ENCODE measurements at places on chromosomes 3 and 15.

- no peak for DNase-seq
Measured at GRCh38 chr3:71542521-71543370, 40.8 kb downstream of the FOXP1 start.

GRCh38 chr3:99568663-99569335, 69.6 kb upstream of the COL8A1 start:
- DNase-seq = no peak

GRCh38 chr15:100311833-100312476, 29.8 kb downstream of the ADAMTS17 start:
- DNase-seq = no peak

DNA sequence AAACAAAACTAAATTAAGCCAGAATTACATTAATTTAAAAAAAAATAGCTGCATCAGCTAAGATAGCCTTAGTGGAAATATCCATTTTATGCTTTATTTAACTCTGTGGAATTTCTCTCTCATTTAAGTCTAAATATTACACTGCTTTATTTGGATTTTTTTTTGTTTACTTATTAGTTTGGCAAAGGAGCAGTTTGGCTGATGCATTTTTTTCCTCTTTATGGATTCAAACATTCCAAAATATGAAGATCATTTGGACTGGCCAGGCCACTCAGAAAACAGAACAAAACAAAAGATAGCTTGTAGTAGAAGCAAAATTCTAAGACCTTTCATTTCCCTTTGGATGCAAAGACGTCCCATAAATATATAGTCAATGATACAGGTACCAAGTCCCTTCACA, 707.3 kb upstream of the UBE2E2 start:
- no peak for DNase-seq

DNA sequence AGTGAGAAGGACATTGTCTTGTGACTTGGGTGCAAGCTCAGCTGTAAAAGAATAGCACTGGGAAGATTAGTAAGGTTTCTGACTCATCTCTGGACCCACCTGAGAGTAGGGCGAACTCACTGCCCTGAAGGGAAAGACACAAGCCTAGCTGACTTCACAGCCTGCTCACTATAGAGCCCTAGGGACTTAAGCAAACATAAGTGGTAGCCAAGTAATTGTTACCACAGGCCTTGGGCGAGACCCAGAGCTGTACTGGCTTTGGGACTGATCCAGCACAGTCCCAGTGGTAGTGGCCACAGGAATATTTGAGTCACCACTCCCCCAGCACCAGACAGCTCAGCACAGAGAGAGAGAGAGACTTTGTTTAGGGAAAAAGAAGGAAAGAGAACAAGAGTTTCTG, 429.9 kb downstream of the TBL1XR1 start:
- DNase-seq = no peak

GRCh38 chr3:63343674-63344073, 65.6 kb downstream of the SYNPR start:
- DNase-seq = peak; percentile 83

DNA sequence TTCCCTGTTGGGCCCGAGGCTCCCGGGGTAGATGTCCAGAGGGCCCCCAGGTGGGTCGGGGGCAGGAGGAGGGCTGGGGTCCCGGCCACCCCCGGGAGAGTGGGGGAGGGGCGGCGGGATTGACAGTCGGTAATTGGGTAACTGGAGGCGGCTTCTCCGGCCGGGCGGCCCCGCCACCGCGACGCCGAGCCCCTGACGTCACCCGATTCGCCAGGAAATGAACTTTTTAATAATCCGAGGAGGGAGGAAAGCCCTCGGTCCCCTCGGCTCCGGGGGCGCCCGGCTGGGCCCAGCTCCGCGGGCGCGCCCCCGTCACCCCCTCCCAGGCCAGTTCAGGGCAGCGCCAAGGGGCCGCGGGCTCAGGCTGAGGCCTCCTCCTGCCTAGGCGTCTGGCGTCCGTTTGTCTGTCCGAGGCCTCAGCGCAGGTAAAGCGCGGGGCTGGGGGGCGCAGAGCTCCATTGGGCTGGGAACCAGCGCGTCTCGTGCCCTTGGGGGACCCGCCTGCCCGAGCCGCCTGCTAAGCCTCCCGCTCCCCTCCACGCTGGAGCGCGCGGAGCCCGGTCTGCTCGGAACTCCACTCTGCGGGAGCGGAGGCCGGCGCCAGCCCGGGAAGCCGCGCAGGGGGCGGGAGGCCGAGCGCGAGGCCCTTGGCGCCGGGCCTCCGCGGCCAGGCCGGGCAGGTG, 3.9 kb downstream of the GATA2 start:
- no peak for DNase-seq

GRCh38 chr15:49309889-49310288, 113.2 kb upstream of the FGF7 start:
- DNase-seq = no peak

- DNase-seq = no peak
Measured at GRCh38 chr3:29601861-29602585, 321.2 kb downstream of the RBMS3 start.

GRCh38 chr3:82676356-82677026, 915.0 kb upstream of the GBE1 start:
- DNase-seq = no peak

DNA sequence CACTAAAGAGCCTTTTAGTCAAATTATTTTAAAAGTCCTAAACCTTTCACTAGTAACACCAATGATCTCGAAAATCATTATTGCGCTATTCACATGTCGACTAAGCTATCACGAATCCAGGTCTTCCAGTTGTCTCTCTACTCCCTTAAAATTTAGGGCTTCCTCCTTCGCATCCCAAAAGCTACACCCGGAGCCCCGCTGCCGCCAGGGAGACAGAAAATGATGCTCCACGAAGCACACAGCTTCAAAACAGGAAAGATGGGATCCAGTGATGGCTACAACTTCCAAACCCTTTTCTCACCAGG, 253 bp downstream of the IFT80 start:
- DNase-seq = no peak

GRCh38 chr3:188248036-188248561, 94.1 kb downstream of the LPP start:
- DNase-seq = no peak

GRCh38 chr3:44050101-44050500, 191.6 kb upstream of the TOPAZ1 start:
- DNase-seq = no peak

- no peak for DNase-seq
Measured at GRCh38 chr3:169636928-169637327, 26.6 kb downstream of the MECOM start.

DNA sequence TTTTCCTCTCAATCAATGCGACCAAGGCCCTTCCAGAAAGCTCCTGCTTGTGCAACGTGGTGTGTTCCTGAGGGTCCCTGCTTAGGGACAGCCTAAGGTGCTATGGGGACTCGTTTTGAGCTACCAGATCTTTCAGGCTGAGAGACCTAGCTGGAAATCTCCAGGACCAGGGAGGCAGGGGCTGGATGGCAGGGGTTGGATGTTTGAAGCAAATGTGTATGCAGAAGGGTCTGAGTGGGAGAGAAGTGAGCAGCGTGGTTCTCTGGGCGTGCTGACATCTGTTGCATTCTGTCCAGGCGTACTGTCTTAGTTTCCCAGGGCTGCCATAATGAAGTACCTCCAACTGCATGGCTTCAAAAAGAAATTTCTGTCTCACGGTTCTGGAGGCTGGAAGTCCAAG, 31.7 kb upstream of the SLCO2A1 start:
- no peak for DNase-seq

GRCh38 chr3:53833700-53834099, 12.5 kb downstream of the CHDH start:
- no peak for DNase-seq

DNA sequence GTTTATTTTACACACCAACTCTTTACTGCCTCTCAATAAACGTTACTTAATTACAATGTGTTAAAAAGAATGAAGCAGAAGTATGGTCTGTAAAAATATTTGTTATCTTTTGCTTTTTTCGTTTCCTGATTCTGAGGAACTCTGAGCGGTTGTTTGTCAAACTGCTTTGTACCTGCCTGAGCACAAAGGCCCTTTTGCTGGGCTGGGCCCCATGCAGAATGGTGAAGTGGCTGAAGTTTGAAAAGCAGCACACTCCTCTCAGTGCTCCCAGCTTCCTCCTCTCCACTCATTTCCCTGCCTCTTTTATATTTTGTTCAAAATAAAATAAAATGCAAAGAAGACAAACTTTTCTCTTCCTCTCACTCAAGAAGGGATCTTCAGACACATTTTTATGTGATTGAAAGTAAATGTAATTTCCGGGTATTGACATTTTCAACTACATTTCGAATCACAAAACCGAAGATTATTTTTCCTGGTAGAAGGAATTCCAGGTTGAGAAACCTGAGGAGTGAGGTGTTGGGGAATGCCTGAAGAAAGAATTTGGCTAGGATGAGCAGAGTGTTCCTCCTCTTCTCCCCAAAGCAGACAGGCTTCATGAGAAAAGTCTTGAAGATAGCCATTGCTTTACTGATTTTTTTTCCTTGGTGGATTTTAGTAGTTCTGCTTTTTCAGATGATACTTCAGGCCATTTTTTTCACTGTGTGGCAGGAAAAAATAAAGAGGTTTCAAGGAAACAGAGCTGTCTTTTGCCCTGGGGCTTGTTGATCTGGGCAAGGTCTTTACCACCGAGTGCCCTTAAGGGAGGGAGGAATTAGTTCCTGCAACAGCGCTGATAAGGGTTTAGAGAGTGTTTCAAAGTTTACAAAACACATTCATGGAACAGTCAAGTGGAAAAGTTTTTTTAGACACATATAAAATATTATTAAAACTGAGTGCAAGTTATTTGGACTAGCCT, 229.8 kb downstream of the NFKBIZ start:
- DNase-seq = no peak

DNA sequence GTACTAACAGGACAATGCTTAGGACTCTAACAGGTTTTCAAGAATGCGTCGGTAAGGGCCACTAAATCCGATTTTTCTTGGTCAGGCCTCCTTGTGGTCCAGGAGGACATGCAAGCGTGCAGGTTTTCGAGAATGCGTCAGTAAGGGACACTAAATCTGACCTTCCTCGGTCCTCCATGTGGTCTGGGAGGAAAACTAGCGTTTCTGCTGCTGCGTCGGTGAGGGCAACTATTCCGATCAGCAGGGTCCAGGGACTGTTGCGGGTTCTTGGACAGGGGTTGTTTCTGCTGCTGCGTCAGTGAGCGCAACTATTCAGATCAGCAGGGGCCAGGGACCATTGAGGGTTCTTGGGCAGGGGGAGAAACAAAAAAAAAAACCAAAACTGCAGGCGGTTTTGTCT, 7.8 kb upstream of the UBP1 start:
- no peak for DNase-seq

GRCh38 chr3:11567516-11568467, 75.9 kb downstream of the VGLL4 start:
- DNase-seq = peak; percentile 37

DNA sequence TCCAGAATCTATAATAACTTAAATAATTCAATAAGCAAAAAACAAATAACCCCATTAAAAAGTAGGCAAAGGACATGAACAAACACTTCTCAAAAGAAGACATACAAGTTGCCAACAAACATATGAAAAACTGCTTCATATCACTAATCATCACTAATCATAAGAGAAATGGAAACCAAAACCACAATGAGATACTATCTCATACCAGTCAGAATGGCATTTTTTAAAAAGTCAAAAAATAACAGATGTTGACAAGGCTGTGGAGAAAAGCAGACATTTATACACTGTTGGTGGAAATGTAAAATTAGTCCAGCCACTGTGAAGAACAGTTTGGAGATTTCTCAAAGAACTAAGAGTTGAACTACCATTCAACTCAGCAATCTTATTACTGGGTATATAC, 19.5 kb upstream of the ZMAT3 start:
- DNase-seq = no peak

DNA sequence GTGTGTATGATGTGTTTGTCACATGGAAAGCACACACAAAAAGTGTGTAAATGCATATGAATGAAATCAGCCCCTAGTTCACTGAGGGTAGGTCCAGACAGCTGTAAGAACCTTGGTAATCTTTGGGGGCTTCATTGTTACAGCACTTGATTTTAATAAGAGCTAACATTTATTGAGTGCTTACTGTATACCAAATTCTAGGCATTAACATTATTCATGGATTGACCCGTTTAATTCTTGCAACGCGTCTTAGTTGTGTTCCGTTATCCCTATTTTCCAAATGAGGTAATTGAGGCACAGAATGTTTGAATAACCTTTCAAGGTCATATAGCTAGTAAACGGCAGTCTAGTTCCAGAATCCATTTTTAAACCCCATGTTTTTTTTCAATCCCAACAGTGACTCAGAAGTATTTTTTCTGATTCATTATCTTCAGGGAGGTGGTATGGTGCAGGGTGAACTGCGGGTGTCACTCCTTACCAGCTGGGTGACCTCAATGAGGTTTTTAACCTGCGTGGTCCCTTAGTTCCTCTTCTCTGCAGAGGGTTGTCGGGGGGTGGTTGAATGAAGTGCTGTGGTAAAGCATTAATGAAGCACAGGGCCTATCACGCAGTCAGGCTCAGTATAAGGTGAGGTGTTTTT, 14.2 kb downstream of the RAB8B start:
- no peak for DNase-seq

DNA sequence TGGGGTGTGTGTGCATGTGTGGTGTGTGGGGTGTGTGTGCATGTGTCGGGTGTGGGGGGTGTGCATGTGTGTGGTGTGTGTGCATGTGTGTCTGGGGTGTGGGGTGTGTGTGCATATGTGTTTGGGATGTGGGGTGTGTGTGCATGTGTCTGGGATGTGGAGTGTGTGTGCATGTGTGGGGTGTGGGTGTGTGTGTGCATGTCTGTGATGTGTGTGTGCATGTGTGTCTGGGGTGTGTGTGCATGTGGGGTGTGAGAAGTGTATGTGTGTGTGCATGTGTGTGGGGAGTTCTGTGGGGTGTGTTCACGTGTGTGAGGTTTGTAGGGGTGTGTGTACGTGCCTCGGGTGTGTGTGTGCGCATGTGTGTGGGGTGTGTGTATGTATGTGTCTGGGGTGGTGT, 6.7 kb upstream of the OCA2 start:
- no peak for DNase-seq

DNA sequence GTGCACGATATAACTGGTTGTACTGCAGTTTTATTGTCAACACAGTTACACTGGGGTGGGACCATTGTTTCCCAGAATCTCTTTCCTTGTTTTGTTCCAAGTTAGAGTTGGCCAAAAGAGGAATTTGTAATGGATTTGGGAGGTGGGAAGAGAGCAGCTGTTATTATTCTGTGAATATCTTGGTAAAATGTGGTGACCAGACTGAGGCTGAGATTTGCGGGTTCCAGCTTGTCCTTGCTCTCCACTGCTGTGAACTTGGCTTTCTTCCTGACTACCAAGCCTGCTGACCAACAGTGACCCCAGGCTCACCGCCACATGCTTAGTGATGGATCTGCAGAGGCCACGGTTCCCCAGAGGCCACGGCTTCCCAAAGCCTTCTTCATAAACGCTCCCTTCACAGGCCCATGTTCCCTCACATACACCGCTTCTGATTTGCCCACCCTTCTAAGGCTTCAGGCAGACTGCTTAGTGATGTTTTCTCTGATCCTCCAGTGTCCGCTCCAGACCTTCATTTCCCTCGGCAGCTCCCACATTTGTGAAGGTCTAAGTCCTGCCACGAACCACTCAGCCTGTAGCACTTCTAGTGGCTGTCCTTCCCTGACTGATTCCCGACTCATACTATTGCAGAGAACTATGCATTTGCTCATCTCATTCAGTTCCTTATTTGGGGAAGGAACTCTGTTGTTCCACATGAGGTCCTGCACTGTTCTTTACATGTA, 525.5 kb upstream of the RGMA start:
- no peak for DNase-seq

GRCh38 chr3:87997298-87997697, 61.5 kb downstream of the CGGBP1 start:
- no peak for DNase-seq

Measured in NCI-H460 (cell line).